ENCODE measurements at places on chromosomes 2 and 18. TPM values are rescaled to one million over a fixed set of nuclear protein-coding genes. Genes with fewer than 3 reads are reported as not detected.

DNA sequence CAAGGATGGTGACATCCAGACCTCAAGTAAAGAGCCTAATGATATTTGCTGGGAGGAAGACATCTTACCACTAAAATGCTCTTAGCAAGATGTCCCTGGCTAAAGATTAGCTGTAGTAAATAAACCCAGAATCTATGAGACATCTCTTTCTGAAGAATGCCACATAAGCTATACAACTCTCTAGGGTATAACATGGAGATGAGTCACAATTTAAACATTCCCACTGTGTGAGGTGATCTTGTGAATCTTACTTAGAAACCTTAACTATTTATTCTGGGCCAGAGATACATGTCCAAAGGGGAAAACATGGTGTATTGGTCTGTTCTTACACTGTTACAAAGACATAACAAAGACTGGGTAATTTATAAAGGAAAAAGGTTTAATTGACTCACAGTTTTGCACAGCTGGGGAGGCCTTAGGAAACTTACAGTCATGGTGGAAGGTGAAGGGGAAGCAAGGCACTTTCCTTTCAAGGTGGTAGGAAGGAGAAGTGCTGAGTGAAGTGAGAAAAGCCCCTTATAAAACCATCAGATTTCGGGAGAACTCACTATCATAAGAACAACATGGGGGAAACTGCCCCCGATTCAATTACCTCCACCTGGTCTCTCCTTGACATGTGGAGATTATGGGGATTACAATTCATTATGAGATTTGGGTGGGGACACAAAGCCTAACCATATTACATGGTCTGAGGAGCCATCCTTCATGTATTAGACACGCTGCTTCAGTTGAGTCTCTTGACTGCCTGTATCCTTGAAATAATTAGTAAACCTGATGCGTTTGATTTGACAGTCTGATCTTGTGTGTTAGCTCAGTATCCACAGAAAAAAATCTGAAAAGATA, 17.1 kb downstream of the KRCC1 start:
- no peak for DNase-seq

GRCh38 chr2:196606516-196606915, 33.0 kb upstream of the CCDC150 start:
- DNase-seq: no peak

- no peak for DNase-seq
These were observed 45.3 kb downstream of the PIKFYVE start for GRCh38 chr2:208311321-208311720.

Gene G6PC2
- not detected for total RNA-seq

- no peak for DNase-seq
These were observed 1343.5 kb downstream of the SUCLG1 start for GRCh38 chr2:83115606-83116005.

Gene ASB18
- total RNA-seq: not detected

Gene KLHL30
- 0.30 TPM for total RNA-seq

GRCh38 chr2:187252063-187252462, 196.0 kb downstream of the CALCRL start:
- no peak for DNase-seq

GRCh38 chr2:46303822-46304221, 6.6 kb downstream of the EPAS1 start:
- DNase-seq: no peak

GRCh38 chr18:76136701-76137100, 358.3 kb downstream of the ZNF516 start:
- no peak for DNase-seq

DNA sequence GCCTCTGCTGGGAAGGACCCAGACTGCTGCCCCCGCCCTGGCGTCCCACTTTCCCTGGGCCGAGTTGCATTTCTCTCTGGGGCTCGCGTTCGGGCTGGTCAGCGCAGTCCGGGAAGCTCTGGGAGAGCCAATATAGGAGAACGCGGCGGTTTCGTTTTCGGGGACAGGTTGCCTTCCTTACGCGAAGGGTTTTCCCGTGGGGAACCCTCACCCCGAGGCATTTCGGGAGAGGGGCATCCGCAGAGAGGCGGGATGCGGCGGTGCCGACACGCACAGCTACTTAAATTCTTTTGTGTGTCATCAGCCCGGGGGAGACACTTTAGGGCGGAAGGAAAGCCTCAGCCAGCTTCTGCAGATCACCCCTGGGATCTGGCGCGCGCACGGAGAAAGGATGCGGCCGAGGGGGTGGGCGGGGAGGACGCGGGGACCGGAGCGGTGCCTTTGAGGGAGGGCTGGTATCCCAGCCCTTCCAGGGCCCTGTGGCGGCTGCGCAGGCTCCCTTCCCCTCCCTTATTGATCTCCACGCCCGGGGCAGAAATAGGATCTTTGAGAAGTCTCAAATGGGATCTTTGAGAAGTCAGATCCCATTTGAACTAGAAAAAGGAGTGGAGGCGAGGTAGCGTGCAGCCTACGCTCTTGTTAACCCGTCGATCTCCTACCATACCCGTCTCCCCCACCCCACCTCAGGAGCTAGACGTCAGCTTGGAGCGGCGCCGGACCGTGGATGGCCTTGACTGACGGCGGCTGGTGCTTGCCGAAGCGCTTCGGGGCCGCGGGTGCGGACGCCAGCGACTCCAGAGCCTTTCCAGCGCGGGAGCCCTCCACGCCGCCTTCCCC, 1.2 kb downstream of the GATA6 start:
- peak; percentile 87 for DNase-seq

GRCh38 chr2:17672583-17673317, 80.9 kb downstream of the SMC6 start:
- DNase-seq: no peak

Gene CCDC68
- total RNA-seq: 13.0 TPM

Gene GALNT3
- 16.5 TPM for total RNA-seq

GRCh38 chr18:45303026-45303425, 312.2 kb upstream of the SLC14A2 start:
- no peak for DNase-seq

GRCh38 chr18:56869189-56869777, 218.1 kb downstream of the WDR7 start:
- no peak for DNase-seq

Gene IL36RN
- total RNA-seq: not detected

Gene CDH19
- 1.2 TPM for total RNA-seq

Gene SCLY
- 10.5 TPM for total RNA-seq

Gene CEP68
- 9.4 TPM for total RNA-seq

Gene AQP12B
- not detected for total RNA-seq

DNA sequence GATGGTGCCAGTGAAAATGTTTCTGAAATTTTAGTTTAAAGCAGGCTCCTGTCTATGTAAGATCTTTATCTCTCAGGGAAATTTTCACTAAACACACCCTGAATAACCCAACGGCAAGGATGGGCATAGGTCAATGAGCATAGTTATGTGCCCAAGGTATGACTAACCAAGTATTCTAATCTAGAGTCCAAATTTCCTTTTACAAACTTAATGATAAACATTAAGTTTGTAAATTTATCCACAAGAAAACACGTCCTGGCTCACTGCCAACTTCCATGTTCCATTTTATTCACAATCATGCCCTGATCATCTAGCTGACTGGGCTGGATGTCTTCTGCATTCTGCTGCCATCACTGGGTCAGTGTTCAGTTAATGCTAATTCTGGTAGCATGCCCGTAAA, 151.2 kb downstream of the SRBD1 start:
- DNase-seq: no peak

DNA sequence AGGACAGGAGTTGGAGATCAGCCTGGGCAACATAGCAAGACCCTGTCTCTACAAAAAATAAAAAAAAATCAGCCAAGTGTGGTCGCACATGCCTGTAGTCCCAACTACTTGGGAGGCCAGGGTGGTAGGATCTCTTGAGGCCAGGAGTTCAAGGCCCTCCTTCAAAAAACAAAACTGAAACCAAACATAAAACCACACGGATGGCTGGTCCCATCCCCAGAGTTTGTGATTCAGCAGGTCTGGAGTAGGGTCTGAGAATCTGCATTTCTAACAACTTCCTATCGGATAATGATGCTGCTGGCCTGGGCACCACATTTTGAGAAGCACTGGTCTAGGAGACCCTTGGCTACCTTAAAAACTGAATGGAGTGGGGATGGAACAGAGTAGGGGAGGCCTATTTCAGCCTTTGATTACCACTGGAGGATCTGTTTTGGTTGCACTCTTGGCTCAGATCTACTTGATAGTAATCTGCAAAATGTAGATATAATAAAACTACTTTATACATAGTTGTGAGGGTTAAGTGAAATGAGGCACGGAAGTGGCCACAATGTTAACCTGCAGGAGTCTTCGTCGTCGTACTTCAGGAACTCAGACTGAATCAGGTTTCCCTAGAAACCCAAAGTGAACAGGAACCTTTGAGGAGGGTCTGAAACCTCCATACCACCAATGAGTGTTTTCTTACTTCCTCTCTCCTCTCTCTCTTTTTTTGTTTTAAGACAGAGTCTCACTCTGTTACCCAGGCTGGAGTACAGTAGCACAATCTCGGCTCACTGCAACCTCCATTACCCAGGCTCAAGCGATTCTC, 25.5 kb upstream of the NFE2L2 start:
- DNase-seq: no peak

GRCh38 chr2:233953087-233953801, 36.1 kb downstream of the TRPM8 start:
- no peak for DNase-seq

GRCh38 chr2:38185012-38185491, 109.1 kb upstream of the CYP1B1 start:
- no peak for DNase-seq

DNA sequence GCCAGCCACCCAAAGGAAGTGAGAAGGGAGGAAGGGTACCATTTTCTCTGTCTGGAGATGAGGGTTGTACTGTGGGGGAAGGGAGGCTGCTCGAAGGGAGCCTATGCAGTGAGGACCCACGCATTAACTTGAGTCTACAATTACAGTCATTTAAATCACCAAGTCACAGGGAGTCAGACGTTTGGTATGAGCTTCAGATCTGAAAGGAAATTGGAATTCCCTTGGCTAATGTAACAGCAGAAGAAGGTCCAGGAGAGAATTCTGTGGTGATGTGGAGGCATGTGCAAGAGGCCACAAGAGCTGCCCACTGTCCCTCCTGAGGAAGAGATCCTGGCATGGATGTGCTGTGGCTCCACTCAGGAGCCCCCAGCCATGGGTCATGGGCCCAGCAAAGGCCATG, 22.5 kb downstream of the DAPL1 start:
- no peak for DNase-seq

GRCh38 chr18:54260396-54261072, 8.8 kb upstream of the POLI start:
- peak; percentile 51 for DNase-seq

Gene TFPI
- total RNA-seq: 261 TPM

GRCh38 chr2:104841744-104842143, 12.2 kb upstream of the POU3F3 start:
- no peak for DNase-seq

DNA sequence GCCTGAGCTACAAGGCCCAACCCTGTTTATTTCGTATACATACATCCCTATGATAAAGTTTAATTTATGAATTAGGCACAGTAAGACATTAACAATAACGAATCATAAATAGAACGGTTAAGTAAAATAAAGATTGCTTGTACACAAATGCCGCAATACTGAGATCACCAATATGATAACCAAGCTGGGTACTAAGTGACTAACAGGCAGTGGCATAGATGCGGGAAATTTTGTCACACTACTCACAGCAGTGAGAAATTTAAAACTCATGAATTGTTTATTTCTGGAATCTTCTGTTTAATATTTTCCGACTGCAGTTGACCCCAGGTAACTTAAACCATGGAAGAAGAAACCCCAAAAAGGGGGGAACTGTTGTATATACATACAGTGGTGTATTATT, 33.4 kb downstream of the NEURL3 start:
- no peak for DNase-seq

DNA sequence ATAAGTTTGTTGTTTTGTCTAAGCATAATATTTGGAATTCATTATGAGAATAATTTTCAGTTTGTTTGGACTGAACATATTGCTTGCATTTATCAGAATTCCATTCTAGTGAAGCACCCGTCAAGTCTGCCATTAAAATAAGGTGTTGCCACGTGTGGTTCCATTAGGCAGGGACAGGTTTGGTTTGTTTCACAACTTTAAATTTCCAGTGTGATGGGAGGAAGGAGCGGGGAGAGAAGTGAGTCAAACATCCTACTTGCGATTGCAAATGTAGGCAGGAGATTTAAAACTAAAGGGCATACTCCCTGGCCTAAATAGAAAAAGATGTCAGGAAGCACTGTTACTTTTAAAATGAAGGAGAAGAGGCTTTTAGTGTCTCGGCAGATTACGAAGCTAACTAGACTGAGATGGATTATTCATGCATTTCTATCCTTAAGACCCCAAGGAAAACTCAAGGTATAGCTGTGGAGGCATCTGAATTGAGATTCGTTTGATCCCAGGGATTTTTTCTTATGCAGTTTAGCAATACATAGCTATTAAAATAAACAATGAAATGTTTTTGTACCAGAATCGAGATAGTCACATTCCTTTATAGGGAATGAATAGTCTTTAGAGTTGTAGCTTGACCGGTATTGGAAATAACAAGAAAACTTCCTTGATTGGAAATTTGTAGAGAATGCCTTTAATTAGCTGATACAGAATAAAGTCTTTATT, 19.8 kb downstream of the GRHL1 start:
- DNase-seq: no peak

Gene MCEE
- total RNA-seq: 37.7 TPM

Gene C2orf78
- total RNA-seq: not detected

Gene NEU2
- total RNA-seq: not detected

Gene DYSF
- total RNA-seq: 60.8 TPM

Measured in upper lobe of left lung (tissue), 6 donors.